ENCODE measurements at places on chromosomes 2 and 18.

DNA sequence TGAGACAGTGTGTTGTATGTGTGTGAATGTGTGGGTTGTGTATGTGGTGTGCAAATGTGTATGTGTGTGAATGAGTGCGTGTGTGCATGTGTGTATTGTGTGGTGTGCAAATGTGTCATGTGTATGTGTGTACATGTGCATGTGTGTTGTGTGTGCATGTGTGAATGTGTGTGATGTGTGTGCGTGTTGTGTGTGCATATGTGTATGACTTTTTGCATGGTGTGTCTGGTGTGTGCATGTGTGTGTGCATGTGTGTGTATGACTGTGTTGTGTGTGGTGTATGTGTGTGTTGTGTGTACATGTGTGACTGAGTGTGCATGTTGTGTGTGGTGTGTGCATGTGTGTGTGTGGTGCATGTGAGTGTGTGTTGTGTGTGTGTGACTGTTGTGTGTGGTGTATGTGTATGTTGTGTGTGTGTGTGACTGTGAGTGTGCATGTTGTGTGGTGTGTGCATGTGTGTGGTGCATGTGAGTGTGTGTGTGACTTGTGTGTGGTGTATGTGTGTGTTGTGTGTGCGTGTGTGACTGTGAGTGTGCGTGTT lies 268.3 kb downstream of the DCDC2C start:
- DNase-seq, result no peak

DNA sequence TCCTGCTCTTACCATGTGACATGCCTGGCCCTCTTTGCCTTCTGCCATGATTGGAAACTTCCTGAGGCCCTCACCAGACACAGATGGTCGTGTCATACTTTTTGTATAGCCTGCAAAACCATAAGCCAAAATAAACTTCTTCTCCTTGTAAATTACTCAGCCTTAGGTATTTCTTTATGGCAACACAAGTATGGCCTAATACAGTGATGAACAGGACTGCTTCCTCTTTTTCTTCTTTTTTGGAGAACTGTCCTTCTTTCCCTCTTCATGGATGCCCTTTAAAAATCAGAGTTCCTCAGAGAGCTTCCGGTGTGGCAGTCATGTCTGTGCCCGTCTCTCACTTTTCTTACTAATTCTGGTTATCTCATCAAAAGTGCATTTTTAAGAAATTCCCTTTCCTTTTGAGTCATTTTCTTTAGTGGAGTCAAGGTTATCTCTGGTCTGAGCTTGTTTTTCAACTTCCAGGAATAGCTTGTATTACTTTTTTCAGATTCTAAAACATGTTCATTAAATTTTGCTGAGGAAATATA lies 9.2 kb upstream of the IL1A start:
- no peak for DNase-seq

- no peak for DNase-seq
Observed at GRCh38 chr2:24887307-24887874, 32.6 kb downstream of the ADCY3 start.

DNA sequence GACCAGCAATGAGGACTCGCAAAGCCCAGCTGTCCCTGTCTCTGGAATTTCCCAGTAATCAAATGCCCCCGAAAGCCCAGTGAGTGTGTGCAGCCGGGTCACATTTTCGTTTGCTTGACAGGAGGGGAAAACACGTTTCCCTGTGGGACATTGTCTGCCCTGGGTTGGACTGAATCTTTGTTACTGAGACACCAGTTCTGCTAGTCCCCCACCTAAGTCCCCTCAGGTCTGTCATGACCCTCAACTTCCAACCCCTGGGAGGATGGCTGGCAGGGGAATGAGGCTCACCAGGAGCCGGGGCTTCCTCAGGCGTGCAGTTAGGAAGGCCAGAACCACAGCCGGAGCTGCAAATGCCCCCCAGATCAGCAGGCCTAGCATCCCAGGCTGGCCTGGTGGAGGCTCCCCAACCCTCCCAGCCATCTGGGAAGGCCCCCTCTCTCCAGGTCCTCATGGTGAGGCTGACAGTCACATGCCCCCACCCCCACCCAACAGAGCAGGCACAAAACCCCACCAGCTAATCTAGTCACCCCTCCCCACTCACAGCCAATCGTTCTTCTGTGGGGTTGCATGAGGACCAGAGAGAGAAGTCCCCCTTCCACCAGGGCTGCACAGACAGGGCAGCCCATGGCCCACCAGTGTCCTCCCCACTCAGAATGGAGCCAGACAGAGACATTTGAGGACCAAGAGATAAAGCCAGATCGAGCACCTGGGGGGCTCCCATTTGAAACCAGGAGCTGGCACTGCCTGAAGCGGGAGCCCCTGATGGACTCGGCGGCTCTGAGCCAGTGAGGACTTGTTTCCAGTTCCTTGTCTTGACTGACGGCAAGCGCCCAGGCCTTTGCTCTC lies 33.6 kb downstream of the CYP26B1 start:
- no peak for DNase-seq

DNA sequence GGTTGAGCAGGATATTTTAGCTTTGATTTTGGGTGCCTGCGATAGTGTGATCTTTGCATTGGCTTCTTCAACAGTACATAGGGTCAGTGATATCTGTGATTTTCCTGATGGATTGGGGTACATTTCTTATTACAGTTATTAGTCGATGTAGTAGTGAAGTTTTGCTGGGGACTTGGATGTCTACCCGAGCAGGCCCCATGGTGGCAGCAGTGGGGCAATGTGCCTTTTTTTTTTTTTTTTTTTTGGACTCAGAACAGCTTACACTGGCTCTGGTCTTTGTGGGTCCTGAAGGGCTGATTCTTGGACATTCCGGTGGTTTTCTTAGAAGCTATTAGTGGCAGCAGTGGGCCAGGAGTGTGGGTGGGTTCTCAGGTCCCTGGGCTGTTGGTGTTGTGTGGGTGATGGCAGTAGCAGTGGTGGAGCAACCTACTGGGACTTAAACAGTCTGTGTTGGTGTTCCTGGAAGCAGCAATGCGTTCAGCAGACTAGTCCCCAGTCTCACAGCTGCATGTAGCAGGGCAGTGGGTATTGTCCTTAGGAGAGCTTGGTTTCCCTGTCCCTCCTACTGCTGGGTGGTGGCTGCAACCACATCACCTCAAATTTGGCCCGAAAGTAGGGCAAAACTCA lies 53.7 kb upstream of the SLC4A10 start:
- no peak for DNase-seq

GRCh38 chr2:71536226-71536671 lies 82.9 kb downstream of the DYSF start:
- no peak for DNase-seq

DNA sequence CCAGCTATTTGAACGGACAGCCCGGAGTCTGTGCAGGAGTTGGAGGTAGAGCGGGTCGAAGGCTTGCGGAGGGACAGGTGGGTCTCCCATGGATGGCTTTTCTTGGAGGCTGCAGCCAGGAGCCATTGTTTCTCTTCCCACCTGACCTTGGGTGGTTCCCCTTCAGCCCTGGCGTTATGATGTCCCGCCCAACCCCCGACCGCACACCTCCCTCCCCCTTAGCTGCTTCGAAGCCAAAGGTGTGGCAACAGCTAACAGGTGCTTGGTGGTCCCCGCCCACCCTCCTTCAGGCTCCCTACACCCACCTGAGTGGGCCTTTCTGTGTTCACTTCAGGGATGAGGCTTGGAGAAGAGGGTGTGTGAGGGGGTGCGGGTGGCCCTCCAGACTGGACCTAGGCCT lies 62.7 kb downstream of the HPCAL1 start:
- no peak for DNase-seq

DNA sequence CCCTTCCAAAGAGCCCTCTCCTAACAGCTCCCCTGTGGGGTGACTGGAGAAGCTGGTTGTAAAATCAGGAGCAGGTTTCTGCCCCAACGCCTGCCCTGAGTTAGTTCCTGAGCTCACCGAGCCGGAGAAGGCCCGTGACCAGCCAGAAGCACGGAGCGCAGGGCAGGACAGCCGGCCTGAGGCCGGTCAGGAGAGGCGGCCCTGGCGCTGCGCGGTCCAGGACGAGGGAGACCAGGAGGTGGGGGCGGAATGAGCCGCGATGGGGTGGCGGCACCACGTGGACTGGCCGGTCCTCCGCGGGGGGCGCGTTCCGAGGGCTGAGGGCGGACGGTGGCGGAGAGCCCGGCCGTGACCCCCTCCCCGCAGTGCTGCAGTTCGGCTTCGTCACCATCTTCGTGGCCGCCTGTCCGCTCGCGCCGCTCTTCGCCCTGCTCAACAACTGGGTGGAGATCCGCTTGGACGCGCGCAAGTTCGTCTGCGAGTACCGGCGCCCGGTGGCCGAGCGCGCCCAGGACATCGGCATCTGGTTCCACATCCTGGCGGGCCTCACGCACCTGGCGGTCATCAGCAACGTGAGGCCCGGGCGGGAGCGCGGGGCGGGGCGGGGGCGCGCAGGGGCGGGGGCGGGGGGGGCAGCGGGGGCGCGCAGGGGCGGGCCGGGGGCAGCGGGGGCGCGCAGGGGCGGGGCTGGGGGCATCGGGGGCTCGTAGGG lies 29.0 kb downstream of the ANO7 start:
- no peak for DNase-seq

- peak; percentile 64 for DNase-seq
Observed at GRCh38 chr2:47767880-47768609, 14.9 kb upstream of the MSH6 start.

DNA sequence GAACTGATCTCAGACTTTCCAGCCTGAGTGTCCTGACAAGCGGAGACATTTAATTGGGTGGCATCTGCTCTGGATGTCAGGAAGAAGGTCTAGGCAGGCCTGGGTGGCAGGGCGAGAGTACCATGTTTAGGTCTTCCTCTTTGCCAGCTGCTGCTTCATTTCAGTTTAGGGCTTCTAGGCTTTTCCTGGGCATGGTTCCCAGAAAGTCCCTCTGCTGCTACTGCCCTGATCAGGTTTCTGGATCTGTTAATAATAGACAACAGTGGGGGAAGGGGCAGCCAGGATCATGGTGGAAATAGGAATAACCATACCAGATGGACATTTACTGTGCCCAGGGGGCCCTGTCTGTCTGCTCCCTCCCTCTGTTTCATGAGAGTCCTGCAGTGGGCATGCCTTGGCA lies 2.3 kb upstream of the PLCD4 start:
- DNase-seq, result no peak

DNA sequence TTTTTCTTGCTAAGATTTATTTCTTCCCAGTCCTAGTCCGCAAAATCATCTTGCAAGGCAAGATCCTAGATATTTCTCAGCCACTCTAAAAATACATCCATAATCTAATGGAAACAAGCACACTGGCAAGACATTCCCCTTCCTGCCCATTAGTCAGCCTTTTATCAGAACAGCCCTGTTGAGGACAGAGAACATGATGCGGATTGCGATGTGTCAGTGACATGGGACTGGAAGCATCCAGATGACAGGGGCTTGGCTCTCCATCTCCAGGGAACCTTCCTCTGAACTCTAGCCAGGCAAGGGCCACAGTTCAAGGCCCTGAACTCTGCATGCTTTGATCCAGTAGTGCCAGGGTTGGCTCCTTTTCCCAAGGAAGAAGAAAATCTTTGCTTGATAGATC lies 70.0 kb downstream of the VSNL1 start:
- no peak for DNase-seq

- DNase-seq, result no peak
Observed at GRCh38 chr2:176091329-176092258, 927 bp upstream of the HOXD13 start.

DNA sequence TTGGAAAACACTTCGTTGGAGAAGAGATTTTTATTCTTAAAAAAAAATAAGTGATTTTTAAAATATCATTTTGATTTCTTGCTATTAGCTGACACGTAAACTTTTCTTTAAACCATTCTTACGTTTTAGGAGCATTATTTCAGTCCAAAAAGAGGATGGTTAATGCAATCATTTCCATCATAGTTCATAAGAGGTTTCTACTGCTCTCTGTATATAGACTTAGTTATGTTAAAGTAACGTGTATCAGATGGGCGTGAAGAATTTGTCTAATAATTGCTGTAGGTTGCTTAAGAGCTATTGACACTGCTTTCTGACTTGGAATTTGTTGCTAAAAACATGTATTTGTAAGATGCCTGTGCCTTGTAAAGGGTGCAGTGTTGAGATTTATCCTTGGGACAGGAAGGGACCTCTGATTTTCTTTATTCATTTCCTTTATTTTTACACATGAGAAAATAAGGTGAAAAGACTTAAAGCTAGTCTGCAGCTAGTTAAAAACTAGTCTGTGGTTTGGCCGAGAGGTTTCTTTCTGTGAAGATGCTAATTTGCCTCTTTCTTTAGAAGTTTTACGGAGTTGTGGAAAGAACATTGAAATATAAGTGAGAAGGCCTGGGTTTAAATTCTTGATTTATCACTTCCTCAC lies 2.9 kb downstream of the ANKRD12 start:
- no peak for DNase-seq

DNA sequence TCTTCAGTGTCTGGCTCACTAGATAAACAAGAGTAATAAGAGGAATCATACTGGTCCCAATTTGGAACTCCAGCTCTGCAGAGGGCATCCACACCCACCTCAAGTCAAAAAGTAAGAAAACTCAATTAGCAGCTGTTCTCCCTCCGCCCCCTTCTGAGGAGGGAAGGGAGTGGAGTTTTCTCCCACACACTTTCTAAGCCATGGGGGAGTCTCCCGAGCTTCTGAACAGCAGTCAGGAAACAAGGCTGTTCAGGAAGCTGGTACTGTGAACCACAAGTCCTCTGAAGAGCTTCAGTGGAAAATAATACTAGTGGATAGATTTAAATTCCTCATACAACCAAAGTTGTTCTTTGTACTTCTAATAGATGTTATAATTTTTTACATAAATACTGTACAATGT lies 32.9 kb upstream of the SPTBN1 start:
- DNase-seq, result no peak

DNA sequence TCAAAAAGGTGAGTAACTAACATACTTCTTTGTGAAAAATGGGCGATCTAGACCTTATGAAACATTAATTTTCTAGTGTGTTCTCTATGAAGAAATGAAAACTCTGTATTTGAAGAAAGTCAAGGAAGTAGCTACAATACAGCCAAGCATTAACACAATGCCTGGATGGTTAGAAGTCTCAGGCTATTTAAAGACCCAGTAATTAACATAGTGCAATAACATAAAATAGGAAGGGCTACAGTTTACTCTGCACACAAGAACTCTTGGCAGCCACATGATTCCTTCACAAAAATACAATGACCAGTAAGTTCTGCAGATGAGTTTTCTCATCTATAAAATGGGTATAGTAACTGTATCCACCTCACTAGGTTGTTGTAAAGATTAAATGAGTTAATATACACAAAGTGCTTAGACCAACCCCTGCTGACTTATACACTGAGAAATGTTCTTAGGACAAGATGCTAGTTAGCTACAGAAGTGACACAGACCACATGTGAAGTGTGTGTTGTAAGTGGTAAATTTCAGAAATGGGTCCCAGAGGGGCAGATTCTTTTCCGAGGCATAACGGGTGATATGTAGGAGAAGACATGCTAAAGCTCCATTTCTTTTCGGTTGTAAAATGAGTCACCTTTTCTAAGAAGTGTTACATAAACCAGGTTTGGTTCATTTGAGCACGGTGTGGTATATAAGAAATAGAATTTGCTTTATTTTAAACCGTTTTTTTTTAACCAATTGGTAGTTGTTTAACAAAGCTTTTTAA lies 61.8 kb downstream of the CXCR4 start:
- DNase-seq, result no peak

DNA sequence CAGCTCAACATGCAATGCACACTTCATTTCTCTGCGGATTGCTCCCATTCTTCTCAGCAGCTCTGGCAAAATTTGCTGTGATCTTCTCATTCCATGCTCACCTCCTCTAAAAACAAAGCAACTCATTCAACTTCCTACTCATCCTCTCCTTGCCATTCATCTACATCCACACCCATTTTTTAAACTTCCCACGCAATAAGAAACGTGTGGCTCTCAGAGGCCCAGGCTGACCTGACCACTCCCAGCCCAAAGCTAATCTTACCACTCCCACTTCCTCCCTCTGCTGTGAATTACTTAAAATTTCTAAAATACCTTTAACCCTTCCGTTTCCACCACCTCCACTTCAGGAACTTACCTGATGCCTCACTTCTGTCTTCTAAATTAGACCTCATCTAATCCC lies 15.2 kb downstream of the ABCB11 start:
- no peak for DNase-seq

- no peak for DNase-seq
Observed at GRCh38 chr2:135510577-135510976, 20.4 kb downstream of the ZRANB3 start.

All from CD8-positive, alpha-beta memory T cell (primary cell).